Vagina (tissue), 2 donors: ENCODE measurements at places on chromosomes 6 and 20.

DNA sequence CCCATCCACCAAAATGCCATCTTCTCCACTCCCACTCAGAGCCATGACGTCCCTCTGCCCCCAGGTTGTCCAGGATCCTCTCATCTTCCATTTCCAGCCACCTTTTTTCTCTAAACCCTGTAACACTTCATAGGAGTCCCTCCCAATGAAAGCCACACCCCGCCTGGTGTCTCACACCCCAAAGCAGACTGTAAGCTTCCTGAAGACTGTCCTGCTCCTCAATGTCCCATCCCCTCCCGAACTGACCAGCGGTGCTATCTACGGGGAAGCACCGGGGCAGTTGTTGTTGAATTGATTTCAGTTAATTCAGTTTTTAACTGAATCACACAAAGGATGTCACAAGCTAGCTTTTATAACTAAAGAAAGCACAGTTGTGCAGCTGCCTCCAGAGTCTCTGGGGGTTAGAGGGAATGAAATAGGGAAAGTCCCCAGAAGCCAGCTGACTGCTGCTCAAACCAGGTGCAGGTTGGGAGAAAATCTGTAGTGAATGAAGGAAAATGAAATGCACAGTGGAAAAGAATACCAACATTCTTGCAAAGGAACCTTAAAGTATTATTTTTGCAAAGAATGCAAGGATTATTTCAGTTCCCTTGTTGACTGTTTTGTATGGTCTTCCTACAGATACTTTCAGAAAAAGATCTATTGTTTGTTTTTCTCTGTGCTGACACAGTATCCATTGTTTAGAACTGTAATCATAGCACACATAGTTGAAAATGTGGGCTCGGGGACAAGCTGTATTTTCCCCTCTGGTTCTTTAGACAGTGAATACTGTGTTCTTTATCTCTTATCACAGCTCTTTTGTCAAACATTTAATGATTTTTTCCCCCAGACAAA is 222.6 kb upstream of the QKI start:
- DNase-seq: no peak

DNA sequence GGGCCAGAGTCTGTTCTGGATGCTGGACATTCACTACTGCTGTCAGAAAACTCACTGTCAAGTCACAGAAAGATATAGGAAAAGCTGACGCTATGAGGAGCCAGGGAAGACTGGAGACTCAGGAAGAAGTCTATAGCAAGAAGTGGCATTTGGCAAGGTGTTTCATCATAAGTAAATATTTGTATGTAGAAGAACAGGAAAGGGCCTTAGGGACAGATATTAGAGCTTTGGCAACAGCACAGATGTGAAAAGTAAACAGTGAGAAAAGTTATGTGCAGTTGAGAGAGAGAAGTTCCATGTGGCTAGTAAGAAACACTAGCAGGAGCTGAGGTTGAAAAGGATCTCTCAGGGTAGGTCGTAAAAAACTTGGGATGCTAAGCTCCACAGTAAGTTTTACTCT is 868.9 kb downstream of the PHF3 start:
- no peak for DNase-seq

GRCh38 chr6:99810295-99810694 is 183.7 kb downstream of the MCHR2 start:
- no peak for DNase-seq

DNA sequence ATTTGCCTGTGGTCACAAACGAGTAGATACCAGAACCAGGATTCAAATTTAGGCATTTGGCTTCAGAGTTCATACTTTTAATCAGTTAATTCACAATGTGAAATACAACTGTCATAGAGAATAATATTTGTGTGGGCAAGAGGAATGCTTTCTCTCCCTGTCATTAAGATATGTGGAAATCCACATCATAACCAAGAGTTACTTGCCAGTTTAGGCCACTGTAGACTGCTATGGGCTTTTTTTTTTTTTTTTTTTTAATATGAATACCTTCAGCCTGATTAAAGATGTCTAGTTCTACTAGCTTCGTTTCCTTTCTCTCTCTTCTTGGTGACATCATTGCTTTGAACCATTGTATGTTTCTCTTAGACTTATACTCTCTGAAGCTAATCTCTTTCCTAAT is 244.9 kb downstream of the ZFAND3 start:
- DNase-seq: no peak

GRCh38 chr6:46828939-46829338 is 35.8 kb downstream of the MEP1A start:
- DNase-seq: no peak

DNA sequence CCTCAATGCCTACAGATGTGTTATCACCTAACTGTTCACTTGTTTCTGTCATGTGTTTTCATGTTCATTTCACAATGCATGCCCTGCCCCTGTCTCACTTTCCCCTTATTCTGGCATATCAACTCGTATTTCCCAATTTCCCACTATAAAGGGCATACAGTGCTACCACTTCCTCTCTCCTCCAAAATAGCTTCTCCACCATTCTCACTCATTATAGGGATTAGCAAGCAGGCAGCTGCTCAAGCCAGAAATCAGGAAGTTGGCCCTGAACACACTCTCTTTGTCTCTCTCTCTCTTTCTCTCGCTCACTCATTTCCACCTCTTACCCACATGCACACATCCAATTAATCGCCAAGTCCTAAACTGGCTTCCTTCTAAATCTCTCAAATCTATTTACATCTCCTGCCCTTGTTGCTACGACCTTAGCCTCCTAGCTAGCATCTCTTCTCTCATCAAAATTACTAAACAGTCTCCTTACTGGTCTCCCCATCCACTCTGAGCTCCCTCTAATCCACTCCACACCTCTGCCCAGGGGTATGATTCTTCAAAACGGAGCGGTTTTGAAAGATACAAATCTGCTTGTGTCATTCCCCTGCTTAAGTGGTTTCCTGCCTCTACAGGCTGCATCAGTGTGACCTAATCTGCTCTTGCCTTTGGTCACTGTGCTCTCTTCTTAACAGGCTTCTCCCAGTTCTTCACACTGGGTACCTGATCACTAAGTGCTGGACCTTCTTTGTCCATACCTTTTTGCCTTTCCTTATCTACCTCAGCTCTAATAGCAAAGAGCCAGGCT is 196.2 kb downstream of the BTBD9 start:
- DNase-seq: no peak

- no peak for DNase-seq
Observed at GRCh38 chr20:35291654-35292503, at the start of gene FAM83C. Gene FAM83C (minus strand): TSS chr20:35292425. CDS start chr20:35292304, 121 bp downstream.

- no peak for DNase-seq
Observed at GRCh38 chr6:118319894-118320649, 228.0 kb upstream of the PLN start.

DNA sequence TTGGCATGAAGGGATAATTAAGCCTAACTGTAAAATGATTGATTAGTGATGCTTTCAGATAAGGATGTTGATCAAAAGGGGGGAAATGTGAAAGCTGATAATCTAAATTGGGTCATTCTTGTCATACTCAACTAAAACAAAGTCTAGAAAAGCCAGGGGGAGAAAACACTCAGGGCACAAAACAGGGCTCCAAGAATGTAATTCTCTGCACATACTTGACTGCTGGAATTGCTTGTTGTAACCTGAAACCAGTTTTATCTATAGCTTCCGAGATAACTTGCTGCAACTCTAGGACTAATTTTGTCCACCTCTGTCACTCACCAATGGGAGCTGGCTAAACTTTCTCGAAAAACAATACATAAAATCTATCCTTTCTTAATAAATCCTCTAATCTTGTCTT is 310.3 kb downstream of the CLVS2 start:
- no peak for DNase-seq

- DNase-seq: peak; percentile 22
Observed at GRCh38 chr6:45920819-45921511, 94.7 kb downstream of the CLIC5 start.

GRCh38 chr6:36643977-36644376 is 34.5 kb upstream of the CDKN1A start:
- no peak for DNase-seq

- DNase-seq: no peak
Observed at GRCh38 chr20:57194154-57194553, 72.3 kb downstream of the BMP7 start.

DNA sequence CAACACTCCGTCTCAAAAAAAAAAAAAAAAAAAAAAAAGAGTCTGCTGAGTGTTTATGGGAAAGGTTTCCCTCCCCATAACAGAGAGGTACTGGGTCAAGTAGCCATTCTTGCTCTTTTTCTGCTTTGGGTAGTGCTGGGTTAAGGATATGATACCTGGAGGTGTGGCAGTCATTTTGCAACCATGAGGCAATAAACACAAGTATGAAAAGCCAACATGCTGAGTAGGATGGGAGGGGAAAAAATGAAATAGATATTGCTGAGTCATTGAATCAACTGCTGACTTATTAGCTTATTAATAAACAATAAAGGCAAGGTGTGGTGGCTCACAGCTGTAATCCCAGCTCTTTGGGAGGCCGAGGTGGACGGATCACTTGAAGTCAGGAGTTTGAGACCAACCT is 2.3 kb upstream of the TOMM34 start:
- no peak for DNase-seq

- DNase-seq: no peak
Observed at GRCh38 chr6:159217595-159218275, 48.5 kb downstream of the FNDC1 start.

DNA sequence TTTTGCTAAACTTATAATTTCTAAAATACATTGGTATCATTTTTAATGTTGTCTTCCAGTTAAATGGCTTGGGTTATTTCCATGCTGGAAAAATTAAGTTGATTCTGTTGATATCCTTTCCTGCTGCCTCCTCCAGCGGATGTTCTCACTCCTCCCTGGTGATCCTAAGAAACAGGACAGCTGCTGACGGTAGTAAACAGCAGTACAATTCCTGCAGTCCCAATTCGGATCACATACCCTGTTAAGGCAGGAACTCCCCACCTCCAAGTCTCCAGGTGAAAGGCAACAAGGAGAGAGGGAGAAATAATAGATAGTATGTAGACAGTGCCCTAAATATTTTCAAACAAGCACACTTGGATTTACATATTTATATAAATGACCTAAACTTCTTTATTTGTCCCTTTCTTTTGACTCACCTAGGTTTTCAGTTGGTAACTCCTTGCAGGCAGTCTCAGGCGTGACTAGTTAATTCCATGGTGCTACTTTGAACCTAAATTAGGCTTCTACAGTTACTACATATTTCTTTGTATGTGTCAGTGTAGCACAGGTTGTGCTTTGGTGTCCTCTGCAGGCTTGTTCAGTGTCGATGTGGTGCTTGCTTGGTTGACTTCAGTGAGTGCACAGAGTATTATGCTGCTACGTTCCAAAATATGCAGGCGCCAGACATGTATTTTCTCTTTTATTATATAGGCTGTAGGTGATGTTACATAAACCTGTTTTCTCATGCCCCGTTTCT is 126.0 kb downstream of the ADGRB3 start:
- no peak for DNase-seq

GRCh38 chr20:3995067-3995748 is 20.1 kb downstream of the RNF24 start:
- DNase-seq: no peak

DNA sequence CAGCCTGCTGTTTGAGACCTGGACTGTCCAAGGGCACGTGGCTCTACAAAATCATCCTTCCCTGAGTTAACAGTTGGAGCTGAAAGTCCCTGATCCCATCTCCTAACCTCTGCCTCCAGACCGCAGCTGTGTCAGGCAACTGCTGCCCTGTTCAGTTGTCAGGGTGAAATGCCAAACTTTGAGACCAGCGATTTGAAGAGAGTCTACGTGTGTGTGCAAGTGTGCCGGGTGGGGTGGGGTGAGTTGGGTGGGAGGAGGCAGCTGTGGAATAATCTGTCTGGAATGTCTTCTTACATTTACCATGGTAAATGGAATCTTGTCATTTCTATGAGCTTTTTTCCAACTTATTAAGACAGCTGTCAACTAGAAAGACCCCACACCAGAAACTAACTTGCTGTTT is 81.0 kb upstream of the FAM8A1 start:
- no peak for DNase-seq

- DNase-seq: no peak
Observed at GRCh38 chr6:27495386-27496135, 22.7 kb upstream of the ZNF184 start.

GRCh38 chr20:23225407-23226060 is 125.1 kb upstream of the NXT1 start:
- DNase-seq: no peak

- no peak for DNase-seq
Observed at GRCh38 chr6:147709396-147710272, 201.1 kb downstream of the SAMD5 start.

DNA sequence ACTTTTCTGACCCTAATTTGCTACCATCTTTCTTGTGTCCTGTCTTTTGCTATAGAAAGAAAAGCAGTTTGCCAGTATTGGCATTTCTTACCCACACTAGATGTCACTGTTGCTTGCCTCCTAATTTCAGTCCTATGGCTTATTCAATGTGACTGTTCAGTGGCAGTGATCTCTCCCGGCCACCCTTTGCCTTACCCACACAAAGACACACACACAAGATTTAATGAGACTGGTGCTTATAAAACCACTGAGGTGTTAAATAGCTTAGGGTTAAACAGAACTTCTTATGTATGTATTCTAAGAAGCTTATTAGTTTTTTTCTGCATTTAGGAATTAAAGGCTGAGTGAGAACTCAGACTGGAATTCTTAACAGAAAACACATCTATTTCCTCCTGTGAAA is 233.6 kb upstream of the ASCC3 start:
- no peak for DNase-seq

- no peak for DNase-seq
Observed at GRCh38 chr6:100281471-100281901, 183.2 kb downstream of the SIM1 start.

GRCh38 chr6:111503660-111504059 is 20.6 kb upstream of the REV3L start:
- no peak for DNase-seq

- DNase-seq: no peak
Observed at GRCh38 chr20:8951164-8951563, 117.7 kb upstream of the PLCB4 start.

- DNase-seq: no peak
Observed at GRCh38 chr20:9514461-9515213, at the start of gene LAMP5. Gene LAMP5 (plus strand): TSS chr20:9514590. CDS start chr20:9514853, 263 bp downstream.

- DNase-seq: no peak
Observed at GRCh38 chr20:41091927-41092326, 45.4 kb upstream of the PLCG1 start.

- DNase-seq: no peak
Observed at GRCh38 chr6:32529697-32530430, at the start of gene HLA-DRB5. Gene HLA-DRB5 (minus strand): TSS chr6:32530287. CDS start chr6:32530224, 63 bp downstream.

DNA sequence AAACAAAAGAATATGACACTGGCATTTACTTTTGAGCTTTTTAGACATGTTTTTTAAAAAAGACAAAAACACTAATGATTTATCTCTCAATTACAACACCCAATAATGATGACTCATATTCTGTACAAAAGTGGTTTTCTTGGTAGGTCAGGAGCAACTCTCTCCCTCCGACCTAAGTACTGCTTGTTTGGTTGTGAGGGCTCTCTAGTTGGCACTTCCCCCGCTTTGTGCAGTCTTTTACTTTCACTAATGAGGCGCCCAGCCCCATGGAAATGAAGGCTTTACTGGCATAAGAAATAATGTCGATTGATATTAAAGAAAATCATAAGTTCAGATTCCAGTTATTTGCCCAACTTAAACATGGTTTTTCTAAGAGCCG is 1.3 kb downstream of the KPNA5 start:
- no peak for DNase-seq

- DNase-seq: no peak
Observed at GRCh38 chr6:10460096-10460495, 45.2 kb upstream of the TFAP2A start.

GRCh38 chr6:22892452-22892851 is 323.1 kb downstream of the HDGFL1 start:
- DNase-seq: no peak
